ENCODE measurements at places on chromosomes 16 and 17. TPM values are rescaled to one million over a fixed set of nuclear protein-coding genes. Genes with fewer than 3 reads are reported as not detected.

DNA sequence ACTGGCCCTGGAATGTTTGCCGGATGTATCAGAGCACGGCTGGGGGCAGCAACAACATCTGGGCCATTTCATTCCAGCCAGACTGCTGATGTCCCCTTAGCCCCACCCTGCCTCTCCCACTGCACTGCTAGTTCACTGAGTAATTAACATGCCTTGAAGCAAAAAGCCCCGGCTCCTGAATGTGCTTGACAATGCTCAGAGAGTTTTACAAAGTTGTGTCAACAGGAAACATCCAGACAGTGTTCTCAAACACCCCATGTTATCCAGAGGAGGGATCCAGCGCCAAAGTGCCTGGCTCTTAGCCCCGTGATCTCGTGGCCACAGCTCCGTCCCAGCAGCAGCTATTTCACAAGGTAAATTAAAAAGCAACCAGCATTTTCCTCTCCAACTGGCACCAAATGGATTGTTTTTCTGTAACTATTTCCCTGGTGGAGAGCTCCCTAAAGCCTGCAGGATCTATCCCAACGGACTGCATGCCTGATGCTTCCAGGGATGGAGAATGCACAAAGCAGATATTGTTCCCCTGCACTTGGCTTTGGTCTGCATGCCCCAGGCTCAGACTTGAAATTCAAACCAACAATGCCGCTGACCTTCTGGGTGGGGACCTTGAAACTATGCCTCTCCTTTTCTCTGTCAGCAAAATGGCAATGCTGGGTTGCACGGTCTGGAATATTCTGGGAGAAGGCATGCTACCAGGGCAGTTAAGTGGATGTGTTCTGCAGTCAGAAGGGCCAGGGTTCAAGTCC lies 115.6 kb upstream of the CDH5 start:
- peak; percentile 73 for DNase-seq
- H3K4me3 ChIP-seq: no peak overlapping the region
- peak overlapping the region; percentile 36 for H3K27ac ChIP-seq
- peaks cover 14% of the 10 kb centered on the region for H3K4me1 ChIP-seq

- peak; percentile 19 for DNase-seq
- no peaks in the 10 kb centered on the region for H3K4me1 ChIP-seq
- H3K27ac ChIP-seq: no peak overlapping the region
- peaks cover 68% of the 10 kb centered on the region for H3K27me3 ChIP-seq
- no peak overlapping the region for H3K4me3 ChIP-seq
Measured at GRCh38 chr16:66842765-66843164, 1.4 kb upstream of the CA7 start.

GRB7 gene
- 0.18 TPM for total RNA-seq

DNA sequence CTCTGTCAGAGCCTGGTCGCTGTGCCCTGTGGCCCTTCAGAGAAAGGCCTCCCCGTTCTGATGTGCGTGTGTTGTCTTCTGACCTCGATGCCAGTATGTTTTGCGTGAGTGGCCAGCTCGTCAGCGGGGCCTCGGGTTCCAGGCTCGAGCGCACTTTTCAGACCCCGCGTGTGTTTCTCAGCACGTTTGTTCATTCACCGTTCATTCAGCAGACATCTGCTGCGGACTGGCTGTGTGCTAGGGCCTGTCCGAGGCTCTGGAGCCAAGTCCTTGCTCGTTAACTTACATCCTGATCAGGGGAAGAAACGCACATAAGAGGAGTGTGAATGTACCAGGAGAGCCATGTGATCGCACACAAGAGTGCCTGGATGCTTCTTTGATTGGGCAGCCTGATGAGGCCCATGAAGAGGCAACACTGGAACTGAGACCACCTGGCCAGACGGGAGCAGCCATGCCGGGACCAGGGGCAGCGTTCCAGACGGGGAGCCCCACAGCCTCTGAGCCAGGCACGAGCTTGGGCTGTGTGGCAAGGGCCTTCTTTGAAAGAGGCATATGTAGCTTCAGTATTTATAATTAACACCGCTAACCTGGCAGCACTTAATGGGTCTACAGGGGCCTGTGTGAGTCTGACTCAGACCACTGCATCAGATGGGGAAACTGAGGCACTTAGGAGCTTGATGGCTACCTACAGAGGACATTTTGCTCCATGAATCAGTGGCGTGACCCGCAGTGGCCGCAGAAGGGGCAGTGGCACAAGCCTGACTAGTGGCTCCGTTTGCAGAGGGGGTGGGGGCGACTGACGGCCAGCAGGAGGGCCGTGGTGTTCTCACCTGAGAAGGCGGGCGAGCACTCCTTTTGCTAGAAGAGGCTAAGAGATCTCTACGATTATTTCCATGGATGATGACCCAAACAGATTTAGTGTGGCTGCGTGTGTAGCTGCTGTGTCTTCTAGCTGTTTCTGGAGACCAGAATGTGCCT lies 187.9 kb upstream of the CHMP6 start:
- peaks cover 4% of the 10 kb centered on the region for H3K36me3 ChIP-seq
- no peak for DNase-seq
- peaks cover 7% of the 10 kb centered on the region for H3K4me1 ChIP-seq

GRCh38 chr16:89197633-89198416 lies 2.5 kb downstream of the SLC22A31 start:
- H3K4me1 ChIP-seq: peaks cover 8% of the 10 kb centered on the region
- H3K36me3 ChIP-seq: no peaks in the 10 kb centered on the region
- H3K27me3 ChIP-seq: peaks cover 32% of the 10 kb centered on the region
- H3K27ac ChIP-seq: no peak overlapping the region

PPP1R27 gene
- total RNA-seq: not detected

DNA sequence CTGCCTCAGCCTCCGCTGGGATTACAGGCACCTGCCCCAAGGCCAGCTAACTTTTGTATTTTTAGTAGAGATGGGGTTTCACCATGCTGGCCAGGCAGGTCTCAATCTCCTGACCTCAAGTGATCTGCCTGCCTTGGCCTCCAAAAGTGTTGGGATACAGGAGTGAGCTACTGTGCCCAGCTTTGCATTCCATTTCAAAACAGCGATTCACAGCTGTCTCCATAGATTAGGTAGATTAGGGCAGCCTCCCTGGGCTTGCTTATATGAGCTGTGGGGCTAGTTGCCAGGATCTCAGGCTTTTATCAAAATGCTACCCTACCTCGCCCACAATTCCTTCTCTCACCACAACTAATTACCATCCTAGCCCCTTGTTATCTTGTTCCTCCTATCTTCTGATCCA lies 176.4 kb upstream of the ZKSCAN2 start:
- no peaks in the 10 kb centered on the region for H3K36me3 ChIP-seq
- H3K4me3 ChIP-seq: no peak overlapping the region
- H3K27me3 ChIP-seq: no peaks in the 10 kb centered on the region
- no peak for DNase-seq
- H3K4me1 ChIP-seq: no peaks in the 10 kb centered on the region

HBA2 gene
- not detected for total RNA-seq

DNA sequence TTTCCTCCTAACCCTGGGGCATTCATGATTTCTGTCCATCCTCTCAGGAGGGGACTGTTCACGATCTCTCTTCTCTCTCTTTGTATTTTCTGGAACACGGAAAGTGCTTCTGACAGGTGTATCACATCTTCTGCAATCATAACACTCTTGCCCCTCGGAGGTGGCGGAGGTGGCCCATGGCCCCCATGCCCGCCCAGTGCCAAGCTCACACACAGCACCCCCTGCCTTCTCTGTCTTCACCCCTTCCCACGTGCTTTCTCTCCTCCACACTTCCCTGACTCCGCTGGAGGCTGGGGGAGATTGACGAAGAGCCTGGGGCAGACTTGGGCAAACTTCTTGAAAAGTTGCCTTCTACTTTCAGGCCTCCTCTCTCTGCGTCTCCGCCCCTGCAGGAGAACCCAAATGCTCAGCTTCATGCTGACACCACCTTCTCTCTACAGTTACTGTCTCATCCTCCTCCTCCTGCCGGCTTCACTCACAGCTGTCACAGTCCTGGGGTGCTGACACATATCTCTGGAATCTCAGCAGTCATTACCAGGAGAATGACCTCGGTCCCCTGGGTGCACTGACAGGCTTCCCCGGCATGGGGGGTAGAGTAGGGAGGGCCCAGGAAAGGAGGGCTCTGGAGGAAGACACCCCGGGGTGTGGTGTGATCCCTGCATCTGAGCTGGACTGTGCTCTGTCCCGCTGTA lies 127.1 kb downstream of the ENGASE start:
- DNase-seq: no peak
- H3K4me1 ChIP-seq: peaks cover 3% of the 10 kb centered on the region
- H3K27ac ChIP-seq: no peak overlapping the region
- H3K36me3 ChIP-seq: no peaks in the 10 kb centered on the region
- peaks cover 12% of the 10 kb centered on the region for H3K27me3 ChIP-seq

GRCh38 chr17:8326511-8327302 lies 12.9 kb upstream of the ODF4 start:
- H3K4me3 ChIP-seq: peak overlapping the region; percentile 33
- H3K27ac ChIP-seq: peak overlapping the region; percentile 29
- H3K27me3 ChIP-seq: peaks cover 10% of the 10 kb centered on the region
- DNase-seq: no peak
- H3K36me3 ChIP-seq: no peaks in the 10 kb centered on the region

DNA sequence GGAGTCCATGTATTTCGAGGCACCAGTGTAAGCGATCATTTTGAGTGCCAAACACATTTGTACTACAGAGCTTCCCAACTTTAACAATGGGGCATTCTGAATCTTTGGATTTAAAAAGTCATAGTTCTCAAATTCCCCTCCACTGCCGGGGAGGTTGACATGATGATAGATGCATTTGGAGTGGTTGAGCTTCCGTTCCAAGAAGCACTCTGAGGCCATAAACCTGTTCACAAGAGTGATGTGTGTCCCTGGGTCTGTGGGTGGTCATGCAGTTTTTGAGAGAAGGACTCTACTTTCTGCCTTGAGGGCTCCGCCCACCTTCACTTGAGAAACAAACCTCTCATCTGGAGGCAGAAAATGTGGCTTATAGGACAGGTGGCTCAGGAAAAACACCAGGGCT lies 43.7 kb downstream of the IRX5 start:
- H3K4me3 ChIP-seq: no peak overlapping the region
- no peak for DNase-seq
- no peaks in the 10 kb centered on the region for H3K4me1 ChIP-seq
- H3K27ac ChIP-seq: no peak overlapping the region
- H3K27me3 ChIP-seq: no peaks in the 10 kb centered on the region
- no peaks in the 10 kb centered on the region for H3K36me3 ChIP-seq

- no peak overlapping the region for H3K4me3 ChIP-seq
- no peak overlapping the region for H3K27ac ChIP-seq
- peaks cover 84% of the 10 kb centered on the region for H3K27me3 ChIP-seq
- H3K4me1 ChIP-seq: no peaks in the 10 kb centered on the region
- no peak for DNase-seq
Measured at GRCh38 chr17:48719642-48720265, 2.6 kb downstream of the PRAC1 start.

DNA sequence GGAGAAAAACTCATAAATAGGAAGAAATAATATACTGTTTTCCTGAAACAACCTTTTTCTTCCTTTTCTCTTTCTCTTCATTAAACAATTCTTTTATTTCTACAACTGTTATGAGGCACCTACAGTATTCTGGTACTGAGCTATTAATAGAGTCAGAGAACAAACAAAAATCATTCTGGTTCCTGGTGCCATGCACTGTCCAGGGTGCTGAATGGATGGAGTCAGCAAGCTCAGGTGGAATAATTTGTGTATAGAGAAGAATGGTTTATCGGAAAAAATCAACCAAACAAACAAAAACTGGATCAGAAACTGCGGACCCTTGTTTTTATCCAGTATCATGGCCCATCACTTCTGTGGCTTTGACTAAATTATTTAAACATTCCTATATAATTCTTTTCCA lies 430.3 kb upstream of the GOT2 start:
- H3K4me1 ChIP-seq: no peaks in the 10 kb centered on the region
- H3K36me3 ChIP-seq: no peaks in the 10 kb centered on the region
- no peak overlapping the region for H3K4me3 ChIP-seq
- H3K27ac ChIP-seq: no peak overlapping the region

PRSS33 gene
- not detected for total RNA-seq

GRCh38 chr16:74667255-74667700 lies 601 bp upstream of the RFWD3 start:
- H3K4me1 ChIP-seq: no peaks in the 10 kb centered on the region
- no peaks in the 10 kb centered on the region for H3K27me3 ChIP-seq

NDE1 gene
- total RNA-seq: 29.2 TPM

DNA sequence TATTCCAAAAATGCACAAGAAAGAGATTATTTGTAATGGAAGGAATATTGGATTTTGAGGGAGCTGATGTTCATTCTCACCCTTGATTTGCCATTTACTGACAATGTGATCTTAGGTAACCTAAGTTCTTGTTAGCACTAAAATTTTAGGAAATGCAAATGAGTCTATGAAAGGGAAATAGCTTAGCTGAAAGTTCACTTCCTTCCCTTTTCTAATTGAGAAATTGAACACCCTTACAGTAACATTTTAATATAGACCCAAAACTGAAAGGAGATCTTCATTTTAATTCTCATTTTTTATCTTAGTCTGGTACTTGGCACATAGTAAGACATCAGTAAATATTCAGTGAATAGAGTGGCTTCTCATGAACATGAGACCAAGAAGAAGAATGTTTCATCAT lies 10.9 kb upstream of the WSB1 start:
- H3K4me1 ChIP-seq: peaks cover 2% of the 10 kb centered on the region
- no peak overlapping the region for H3K4me3 ChIP-seq
- DNase-seq: no peak
- H3K36me3 ChIP-seq: no peaks in the 10 kb centered on the region
- peaks cover 3% of the 10 kb centered on the region for H3K27me3 ChIP-seq

Data from IMR-90 (cell line).